ENCODE measurements at places on chromosomes 6 and 20.

- no peak for DNase-seq
Observed at GRCh38 chr6:136383268-136383937, 93.8 kb upstream of the BCLAF1 start.

- no peak for DNase-seq
Observed at GRCh38 chr6:112409311-112409710, 62.2 kb downstream of the RFPL4B start.

- DNase-seq: no peak
Observed at GRCh38 chr6:34049395-34050342, 96.2 kb downstream of the GRM4 start.

- DNase-seq: no peak
Observed at GRCh38 chr6:28898710-28898965, 25.1 kb downstream of the TRIM27 start.

GRCh38 chr6:169208011-169208410 is 45.6 kb downstream of the THBS2 start:
- DNase-seq: peak; percentile 3

- DNase-seq: no peak
Observed at GRCh38 chr6:87350516-87350915, 5.9 kb downstream of the C6orf163 start.

DNA sequence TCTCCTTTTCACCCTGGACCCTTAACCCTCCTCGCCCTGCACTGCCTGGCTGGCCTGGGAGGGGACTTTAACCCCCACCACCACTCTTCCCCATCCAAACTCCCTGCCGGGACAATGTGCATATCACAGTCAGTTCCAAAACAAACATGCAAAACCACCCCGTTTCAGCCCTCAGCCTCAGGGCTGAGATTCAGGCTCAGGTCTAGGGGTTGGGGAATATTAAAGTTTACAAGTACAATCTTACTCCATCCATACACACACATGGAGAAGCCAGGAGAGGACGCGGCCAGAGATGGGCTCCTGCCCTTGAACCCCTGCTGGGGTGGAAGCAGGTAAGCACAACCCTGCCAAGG is 534 bp downstream of the KIAA1755 start:
- no peak for DNase-seq

DNA sequence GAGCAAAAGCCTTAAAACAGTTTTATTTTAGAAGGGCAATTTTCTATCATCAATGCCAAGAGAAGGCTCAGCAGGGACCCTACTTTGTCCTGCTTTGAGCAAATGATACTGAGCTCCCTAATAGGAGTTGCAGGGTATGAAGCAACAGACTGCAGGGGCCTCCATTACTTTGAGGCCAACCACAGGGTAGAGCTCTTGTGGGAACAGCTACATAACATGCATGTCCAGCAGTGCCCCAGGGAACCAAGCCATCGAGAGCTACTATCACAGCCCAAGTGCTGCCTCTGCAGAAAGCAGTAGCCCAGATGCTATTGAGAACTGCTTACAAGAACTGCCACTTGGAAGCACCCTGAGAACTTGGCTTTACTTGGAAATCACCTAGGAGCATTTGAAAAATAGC is 222.1 kb downstream of the LAMA2 start:
- no peak for DNase-seq

DNA sequence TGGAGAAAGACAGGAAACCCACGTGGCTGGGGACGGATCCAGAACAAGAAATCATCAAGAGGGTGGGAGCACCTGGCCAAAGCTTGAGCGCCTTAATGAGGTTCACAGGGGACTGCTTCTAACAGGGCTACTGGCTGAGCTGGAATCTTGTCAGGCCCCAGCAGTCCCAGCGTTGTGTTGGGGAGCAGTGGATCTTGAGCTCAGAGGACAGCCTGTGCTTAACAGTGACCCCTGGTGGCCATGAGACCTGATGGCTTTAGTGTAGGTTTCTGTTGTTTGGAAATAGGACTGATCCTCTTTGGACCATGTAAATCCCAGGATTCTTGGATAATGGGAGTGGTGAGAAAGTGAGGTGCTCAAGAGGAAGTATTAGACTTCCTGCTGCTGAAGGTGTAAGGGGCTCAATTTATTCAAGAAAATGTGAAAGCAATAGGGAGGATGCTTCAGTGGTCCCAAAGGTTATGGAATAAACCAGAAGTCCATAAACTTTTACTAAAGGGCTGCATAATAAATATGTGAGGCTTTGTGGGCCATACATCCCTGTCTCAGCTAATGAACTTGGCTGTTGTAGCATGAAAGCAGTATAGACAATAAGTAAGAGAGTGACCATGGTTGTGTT is 216.2 kb downstream of the NFATC2 start:
- DNase-seq: no peak
